Stimulated activated naive CD8-positive, alpha-beta T cell treated with anti-CD3 and anti-CD28 coated beads, Interleukin-15, amount 100 ng/mL, for 72 hours (primary cell): ENCODE measurements at places on chromosomes 4 and X.

DNA sequence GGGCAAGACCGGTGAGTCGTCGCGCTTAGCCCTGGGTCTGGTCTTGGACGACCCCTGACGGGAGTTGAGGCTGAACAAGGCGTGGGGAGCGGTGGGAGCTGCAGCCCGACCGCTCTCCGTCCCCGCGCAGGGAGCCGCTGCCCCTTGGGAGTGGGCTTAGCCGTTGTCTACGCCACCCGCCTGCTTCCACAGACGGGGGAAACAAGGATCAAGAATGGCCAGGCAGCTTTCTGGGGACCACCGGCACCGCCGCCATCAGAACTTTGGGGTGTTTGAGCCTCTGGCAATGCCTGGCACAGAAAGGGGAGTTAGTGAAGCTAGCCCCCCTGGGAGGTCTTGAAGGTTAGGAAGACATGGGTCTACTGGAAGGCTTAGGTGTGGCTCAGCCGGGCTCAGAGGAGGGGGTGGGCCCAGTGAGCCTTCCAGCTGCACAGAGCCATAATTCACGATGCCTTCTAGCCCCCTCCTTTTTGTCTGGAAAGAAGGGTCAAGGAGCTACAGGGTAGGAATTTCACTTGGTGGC is 583 bp downstream of the RASL11B start:
- no peak for DNase-seq

DNA sequence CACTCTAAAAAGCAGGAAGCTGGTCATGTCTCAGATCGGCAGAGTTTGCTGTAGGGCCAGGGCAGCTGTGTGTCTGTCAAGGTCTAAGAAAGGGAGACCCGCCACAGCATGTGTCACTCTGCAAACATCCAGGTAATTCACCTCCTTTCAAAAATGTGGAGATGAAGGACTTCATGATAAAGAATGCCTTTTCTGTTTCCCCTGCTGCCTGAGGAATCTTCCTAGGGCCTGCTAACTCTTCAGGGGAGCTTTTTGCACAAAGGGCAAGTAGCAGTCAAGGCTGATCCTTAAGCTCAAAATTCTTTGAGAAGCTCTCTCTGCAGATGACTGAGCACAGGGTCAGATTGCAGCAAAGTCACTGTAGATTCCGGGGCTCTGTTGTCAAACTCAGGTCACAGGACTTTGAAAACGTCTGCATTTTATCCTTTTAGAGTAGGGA is 21.1 kb downstream of the RASL11B start:
- no peak for DNase-seq

GRCh38 chr4:110671679-110672078 is 48.8 kb upstream of the PITX2 start:
- DNase-seq, result no peak

DNA sequence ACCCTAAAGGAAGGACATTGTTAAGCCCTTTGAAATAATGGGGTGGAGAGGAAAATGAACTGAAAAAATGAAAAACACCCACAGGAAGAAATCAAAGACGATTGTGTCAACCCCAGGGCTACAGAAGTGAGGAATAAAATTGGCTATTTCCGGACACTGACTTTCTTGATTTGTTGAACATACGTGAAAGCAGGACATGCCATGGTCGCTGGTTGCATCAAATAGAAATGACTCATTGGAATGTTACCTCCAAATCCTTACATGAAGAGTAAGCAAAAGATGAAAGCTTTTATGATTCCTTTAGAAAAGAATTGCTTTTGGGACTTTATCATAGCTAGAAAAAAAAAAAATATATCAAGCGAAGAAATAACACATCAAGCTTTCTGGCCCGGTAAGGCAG is 75.3 kb downstream of the DCUN1D4 start:
- no peak for DNase-seq

DNA sequence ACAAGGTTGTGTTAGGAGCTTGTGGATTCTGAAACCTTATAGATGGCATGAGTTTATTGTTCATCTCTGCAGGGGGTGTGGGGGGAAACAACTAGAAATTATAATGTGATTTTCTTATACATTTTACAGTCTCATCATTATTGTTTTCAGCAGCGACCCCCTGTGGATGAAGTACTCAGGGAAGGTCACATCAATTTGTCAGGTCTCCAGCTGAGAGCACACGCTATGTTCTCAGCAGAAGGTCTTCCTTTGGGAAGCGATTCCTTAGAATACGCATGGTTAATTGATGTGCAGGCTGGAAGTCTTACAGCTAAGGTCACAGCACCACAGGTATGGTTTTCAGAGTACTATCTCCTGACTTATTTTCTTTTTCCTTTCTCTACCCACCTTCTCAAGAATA is 72.2 kb downstream of the BLTP1 start:
- no peak for DNase-seq
